ENCODE measurements at places on chromosomes 2 and 18. TPM values are rescaled to one million over a fixed set of nuclear protein-coding genes. Genes with fewer than 3 reads are reported as not detected.
A peak's percentile ranks its signal among the peaks of the same experiment; 100 is the strongest.

DNA sequence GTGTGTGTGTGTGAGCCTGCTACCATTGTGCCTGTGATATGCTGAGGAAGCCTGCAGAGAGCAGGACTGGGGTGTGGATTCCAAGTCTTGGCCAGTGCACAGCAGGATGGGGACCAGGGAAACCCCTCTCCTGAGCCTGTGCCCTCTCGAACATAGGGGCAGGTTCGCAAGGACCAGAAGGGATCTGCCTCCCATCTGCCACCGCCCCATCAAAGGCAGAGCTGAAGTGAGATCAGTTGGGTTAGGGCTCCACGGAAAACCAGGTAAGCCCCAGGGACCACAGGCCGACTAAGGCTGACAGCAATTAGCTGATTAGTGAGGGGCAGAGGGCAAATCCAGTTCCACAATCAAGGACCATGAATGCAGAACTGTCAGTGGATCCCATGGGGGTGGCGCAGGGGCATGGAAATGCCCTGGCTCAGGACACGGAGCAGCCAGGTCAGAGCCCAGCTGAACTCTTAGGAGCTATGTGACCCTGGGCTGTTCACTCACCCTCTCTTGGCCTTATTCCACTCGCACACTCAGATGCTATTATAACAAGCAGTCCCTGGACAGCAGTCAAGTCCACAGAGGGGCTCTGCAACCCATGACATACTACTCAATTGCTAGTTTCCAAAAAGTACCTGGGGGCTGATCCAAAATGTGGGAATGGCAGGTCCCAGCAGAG, 84.2 kb upstream of the ID2 start:
- no peak for DNase-seq

GRCh38 chr2:17772532-17772931, 18.6 kb downstream of the GEN1 start:
- no peak for DNase-seq

- DNase-seq = no peak
Measured at GRCh38 chr2:46697830-46698323, 217.7 kb downstream of the MCFD2 start.

DNA sequence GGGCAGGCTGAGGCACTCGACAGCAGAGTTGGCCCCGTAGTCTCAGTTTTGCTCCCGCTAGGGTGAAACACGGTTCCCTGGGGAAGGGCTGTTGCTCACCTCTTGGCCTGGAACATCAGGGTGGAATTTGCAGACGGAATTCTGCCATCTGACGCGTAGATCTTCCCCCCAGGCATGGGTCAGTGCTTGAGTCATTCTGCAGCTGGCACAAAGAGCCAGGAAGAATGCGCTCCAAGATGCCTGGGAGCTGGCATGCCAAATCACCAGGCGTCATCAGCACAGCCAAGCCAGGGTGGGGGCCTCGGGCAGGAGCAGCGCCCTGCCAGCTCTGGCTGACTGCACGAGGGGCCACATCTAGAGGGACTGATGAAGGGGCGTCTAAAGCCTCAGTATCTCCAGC, 42.7 kb downstream of the ODC1 start:
- DNase-seq = peak; percentile 74

DNA sequence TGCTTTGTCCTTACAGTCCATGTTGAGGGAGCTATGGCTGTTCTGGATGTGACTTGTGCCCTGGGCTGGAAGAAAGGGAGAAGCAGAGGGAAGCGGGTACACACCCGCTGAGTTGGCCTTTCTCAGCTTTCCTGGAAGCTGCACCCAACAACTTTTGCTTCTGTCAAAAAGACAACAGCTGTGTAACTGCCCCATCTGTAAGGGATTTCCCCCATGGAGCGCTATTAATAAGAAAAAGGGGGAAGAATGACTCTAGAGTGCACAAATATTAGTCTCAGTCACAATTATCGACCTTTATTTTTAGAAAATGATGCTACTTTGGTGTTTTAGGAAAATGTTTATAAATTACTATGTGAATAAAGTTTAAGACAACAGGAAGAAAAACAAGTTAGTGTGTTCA, 368.3 kb downstream of the RAD51AP2 start:
- no peak for DNase-seq

PIGN gene
- total RNA-seq = 55.7 TPM

MC5R gene
- total RNA-seq = not detected

Data from ureter (tissue), 1 donor.